Stimulated activated naive CD4-positive, alpha-beta T cell (primary cell): ENCODE measurements at places on chromosomes 16 and 17.

GRCh38 chr16:84281074-84281473, 13.6 kb upstream of the WFDC1 start:
- DNase-seq = no peak

- no peak for DNase-seq
Measured at GRCh38 chr16:30000735-30001631, 4.9 kb downstream of the INO80E start.

GRCh38 chr17:38608648-38609047, 2.9 kb upstream of the SRCIN1 start:
- DNase-seq = no peak

DNA sequence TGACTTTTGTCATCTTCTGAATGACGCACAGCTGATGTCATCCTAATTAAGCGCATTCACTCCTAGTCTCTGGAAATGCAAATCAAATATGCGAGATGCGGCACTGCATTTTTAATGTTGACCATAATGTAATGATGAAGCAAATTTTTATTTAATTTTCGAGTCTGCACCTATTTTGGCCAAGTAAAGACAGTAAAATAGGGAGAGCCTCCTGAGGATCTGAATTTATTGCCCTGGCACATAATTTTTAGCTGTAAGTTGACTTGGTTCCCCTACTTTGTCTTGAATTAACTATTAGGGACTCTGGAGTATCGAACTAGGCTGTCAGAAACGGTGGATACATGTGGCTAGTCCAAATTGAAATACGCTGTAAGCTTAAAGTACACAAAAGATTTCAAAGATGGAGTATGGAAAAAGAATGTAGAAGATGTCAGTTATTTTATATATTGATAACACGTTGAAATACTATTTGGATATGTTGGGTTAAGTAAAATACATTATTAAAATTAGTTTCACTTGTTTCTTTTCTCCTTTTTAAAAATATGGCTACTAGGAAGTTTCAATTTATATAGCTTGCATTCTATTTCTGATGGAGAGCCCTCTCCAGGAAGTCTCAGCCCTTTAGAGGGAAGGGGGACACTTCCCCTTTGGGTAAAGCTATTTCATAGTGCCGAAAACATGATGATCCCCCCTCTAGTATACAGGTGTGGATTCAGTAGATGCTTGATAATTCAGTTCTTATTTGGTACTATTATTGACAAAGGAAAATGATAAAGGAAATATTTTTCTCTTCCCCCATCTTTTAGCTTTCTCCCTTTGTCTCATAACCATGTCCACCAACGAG, 991 bp downstream of the KPNA2 start:
- no peak for DNase-seq

DNA sequence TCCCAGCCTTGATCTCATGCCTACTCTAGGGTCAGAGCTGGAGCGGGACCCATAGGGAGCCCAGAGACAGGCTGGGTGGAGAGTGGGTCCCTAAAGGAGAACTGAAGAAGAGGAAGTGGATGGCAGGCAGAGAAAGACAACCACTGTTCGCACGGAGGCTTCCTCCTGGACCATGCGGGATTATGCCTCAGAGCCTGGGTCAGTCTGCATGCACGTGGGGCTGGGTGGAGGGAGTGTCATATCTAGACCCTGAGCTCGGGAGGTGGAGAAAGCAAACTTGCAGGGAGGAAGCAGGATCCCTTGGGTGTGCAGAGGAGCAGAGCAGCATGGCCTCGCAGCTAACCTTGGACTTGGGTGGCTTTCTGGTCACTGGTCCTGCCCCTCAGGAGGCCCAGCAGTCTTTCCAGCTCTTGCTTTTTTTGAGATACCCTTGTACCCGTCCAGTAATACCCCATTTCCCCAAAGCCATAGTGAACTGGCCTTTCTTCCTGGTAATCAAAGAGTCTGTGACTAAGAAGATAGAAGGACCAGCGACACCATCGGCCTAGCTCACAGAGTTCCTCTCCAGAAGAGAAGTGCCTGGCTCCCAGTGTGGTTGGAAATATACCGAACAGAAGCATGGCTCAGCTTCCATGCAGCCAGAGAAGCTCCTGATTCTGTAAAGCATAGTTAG, 344.2 kb downstream of the CPPED1 start:
- DNase-seq = no peak

GRCh38 chr16:78926723-78927210, 673.8 kb downstream of the MAF start:
- DNase-seq = no peak

DNA sequence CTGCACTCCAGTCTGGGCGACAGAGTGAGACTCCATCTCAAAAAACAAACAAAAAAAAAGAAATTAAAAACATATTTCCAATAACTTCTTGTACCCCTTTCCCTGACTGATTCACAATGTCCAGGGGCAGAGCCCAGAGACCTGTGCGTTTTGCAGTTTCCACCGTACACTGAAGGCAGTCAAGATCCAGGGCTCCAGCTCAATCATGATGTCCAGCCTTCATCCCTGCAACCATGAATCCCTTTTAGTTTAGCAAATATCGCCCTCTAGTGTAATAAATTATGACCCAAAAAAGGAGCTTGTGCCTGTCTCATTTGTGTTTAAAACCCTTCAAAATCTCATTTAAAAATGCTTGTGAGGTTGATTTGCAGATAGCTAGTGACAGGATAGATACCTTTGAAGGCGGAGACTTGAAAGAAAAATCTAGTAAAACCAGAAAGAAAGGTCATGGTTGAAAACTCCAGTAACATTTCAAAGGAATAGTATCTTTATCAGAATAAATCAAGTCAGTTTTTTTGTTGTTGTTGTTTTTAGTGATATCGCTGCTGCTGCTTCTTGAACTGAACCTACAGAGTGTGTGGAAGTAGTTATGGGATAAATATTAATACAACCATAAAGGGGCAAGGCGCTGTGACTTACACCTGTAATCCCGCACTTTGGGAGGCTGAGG, 3.7 kb upstream of the ERN1 start:
- DNase-seq = no peak

GRCh38 chr17:41013606-41014005, 4.7 kb upstream of the KRTAP3-1 start:
- no peak for DNase-seq

GRCh38 chr16:66695935-66696668, 441 bp downstream of the CMTM4 start:
- no peak for DNase-seq

DNA sequence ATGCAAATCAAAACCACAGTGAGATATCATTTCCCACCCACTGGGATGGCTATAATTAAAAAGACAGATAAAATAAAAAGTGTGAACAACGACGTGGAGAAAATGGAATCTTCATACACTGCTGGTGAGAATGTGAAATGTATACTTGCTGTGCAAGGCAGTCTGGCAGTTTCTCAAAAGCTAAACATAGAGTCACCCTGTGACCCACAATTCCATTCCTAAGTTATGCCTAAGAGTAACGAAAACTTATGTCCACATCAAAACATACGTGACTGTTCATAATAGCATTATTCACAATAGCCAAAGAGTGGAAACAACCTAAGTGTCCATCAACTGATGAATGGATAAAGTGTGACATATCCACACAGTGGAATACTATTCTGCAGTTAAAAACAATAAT, 38.1 kb upstream of the VPS4A start:
- no peak for DNase-seq

DNA sequence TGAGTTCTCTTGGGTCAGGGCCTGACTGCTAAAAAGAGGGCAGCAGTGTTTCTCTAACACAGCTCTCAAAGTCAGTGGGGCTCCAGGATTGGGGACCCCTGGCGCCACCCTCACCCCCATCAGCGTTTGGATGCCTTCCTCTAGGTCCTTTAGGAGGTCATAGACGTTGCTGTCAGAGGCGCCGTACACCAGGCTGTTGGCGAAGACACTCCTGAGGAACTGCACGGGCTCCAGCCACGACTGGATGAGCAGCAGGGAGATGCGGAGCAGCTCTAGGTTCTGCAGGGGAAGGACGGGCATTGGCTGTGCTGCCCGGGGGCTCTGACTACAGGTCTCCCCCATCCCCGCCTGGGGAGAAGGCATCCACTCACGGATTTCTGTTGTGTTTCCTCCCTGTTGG, 993 bp downstream of the GH1 start:
- no peak for DNase-seq

DNA sequence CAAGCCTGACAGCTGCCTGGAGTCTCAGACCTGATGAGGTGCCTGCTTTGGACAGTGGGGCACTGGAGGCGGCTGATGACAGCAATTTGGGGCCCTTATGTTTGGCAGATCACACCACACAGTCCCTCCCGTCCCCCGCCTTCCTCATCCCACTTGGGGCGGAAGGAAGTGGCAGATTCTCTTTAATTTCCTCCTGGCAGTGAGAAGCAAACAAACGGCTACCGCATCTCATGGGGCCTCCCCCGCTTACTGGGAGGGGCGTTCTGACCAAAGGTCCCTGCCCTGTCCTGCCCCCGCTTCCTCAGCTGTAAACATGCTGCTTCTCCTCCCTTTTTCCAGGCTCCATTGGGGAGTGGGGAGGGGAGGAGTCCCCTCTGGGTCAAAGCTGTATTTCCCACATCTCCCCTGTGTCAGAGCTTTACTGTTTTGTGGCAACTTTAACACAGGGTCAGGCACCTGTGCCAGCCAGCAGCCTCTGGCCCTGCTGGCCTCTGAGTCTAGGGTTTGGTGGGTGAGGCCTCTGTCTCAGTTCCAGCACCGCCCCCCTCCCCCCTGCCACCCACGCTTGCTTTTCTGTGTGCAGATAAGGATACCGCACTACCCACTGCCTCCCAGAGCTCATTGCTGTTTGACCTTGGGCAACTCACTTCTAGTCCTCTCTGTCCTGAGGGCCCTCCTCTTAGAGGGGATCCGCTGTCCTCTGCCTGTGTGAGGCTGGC, 5.4 kb upstream of the NFATC3 start:
- peak; percentile 28 for DNase-seq

GRCh38 chr16:58000706-58001676, at the start of gene USB1:
USB1 (plus strand) TSS chr16:58001407; CDS start chr16:58001484, 77 bp downstream.
- DNase-seq = peak; percentile 79

GRCh38 chr16:9033125-9033830, 58.2 kb upstream of the HAPSTR1 start:
- no peak for DNase-seq

- no peak for DNase-seq
Measured at GRCh38 chr16:8083560-8083959, 506.8 kb downstream of the TMEM114 start.

DNA sequence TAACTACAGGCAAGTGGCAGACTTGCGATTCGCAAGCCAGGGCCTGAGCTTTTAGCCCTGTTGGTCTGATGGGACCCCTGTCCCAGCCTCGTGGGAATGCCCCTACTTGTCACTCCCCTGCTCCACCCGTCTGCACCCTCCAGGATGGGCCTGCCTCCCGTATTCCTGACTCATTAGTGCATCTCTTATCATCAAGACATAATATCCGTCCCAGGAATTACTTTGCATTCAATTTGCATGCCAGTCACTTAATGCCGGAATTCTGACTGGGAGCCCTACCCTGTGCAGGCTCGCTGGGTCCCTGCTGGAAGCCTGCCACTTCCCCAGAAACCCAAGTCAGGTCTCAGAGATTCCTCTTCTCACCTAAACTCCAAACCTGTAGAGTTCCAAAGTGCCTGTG, 3.3 kb downstream of the PRSS53 start:
- DNase-seq = no peak

DNA sequence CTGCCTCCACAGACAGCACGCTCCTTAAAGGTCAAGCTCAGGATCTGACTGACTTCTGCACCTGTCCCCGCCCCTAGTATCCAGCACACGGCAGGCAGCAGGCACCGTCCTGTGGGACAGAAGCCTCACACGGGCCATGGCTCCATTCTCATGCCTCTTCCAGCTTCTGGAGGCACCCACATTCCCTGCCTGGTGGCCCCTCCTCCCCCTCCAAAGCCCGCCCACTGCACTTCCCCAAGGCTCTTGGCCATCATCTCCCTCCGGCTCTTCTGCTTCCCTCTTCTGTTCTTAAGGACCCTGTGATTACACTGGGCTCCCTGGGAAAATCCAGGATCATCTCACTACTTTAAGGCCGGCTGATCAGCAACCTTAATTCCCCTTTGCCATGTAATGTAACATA, 3.5 kb downstream of the CANT1 start:
- DNase-seq = no peak

- no peak for DNase-seq
Measured at GRCh38 chr16:46898006-46898405, 13.8 kb downstream of the GPT2 start.

DNA sequence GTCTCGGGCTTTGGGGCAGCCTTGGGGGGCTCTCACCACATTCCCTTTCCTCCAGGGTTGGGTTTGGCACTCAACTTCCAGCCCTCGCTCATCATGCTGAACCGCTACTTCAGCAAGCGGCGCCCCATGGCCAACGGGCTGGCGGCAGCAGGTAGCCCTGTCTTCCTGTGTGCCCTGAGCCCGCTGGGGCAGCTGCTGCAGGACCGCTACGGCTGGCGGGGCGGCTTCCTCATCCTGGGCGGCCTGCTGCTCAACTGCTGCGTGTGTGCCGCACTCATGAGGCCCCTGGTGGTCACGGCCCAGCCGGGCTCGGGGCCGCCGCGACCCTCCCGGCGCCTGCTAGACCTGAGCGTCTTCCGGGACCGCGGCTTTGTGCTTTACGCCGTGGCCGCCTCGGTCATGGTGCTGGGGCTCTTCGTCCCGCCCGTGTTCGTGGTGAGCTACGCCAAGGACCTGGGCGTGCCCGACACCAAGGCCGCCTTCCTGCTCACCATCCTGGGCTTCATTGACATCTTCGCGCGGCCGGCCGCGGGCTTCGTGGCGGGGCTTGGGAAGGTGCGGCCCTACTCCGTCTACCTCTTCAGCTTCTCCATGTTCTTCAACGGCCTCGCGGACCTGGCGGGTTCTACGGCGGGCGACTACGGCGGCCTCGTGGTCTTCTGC, 8.4 kb downstream of the SLC16A3 start:
- no peak for DNase-seq

GRCh38 chr17:61754124-61754523, 109.2 kb downstream of the BRIP1 start:
- no peak for DNase-seq

GRCh38 chr17:58658804-58659713, 32.8 kb downstream of the TEX14 start:
- peak; percentile 66 for DNase-seq

- no peak for DNase-seq
Measured at GRCh38 chr17:34166352-34166751, 88.7 kb upstream of the CCL2 start.

- DNase-seq = no peak
Measured at GRCh38 chr17:59378675-59379074, 47.2 kb downstream of the YPEL2 start.
